ENCODE measurements at places on chromosomes 6 and 20.

DNA sequence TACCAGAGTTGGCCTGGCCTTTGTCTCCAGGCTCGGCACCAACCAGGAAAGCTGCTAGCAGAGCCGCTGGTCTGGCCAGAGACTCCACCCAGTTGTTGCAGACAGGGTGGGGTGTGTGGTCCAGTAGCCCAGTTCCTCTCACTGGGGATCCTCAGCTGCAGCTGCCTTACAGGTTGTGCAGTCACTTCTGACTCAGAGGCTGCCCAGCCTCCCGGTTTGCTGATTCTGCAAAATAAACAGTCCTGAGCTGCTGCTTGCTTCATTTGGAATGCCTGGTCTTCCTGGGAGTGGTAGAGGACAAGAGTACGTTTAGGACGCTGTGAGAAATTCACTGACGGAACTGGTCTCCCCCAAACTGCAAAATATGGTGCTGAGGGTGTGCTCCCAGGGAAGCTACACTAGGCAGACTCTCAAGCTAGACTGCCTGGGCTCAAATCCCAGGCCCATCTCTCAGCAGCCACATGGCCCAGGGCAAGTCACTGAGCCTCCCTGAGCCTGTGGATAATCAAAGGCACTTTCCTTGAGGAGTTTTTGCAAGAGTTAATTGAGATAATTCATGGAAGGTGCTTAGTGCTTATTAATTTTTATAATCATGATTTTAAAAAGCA lies 246.1 kb downstream of the TFAP2C start:
- peak; percentile 58 for DNase-seq

GRCh38 chr6:134814076-134814695 lies 135.7 kb downstream of the ALDH8A1 start:
- DNase-seq, result peak; percentile 52

- DNase-seq, result peak; percentile 90
Measured at GRCh38 chr20:51434580-51435247, 107.8 kb downstream of the NFATC2 start.

GRCh38 chr20:23131766-23132165 lies 45.6 kb upstream of the CD93 start:
- no peak for DNase-seq

DNA sequence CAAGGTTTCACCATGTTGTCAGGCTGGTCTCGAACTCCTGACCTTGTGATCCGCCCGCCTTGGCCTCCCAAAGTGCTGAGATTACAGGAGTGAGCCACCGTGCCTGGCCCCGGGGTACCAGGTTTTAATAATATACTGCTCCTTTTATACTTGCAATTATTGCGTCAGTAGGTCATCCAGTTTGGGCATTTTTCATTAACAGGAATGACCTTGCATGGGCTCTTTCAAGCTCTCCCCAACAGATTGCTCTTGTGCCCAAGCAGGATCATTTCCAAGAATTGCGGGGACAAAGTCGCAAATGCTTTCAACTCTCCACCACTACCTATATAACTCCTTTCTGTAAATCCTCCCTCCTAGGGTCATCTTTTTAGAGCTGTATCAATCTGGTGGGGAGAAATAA lies 23.8 kb downstream of the STK38 start:
- no peak for DNase-seq

- DNase-seq, result no peak
Measured at GRCh38 chr20:37789408-37789807, 95.6 kb downstream of the CTNNBL1 start.

DNA sequence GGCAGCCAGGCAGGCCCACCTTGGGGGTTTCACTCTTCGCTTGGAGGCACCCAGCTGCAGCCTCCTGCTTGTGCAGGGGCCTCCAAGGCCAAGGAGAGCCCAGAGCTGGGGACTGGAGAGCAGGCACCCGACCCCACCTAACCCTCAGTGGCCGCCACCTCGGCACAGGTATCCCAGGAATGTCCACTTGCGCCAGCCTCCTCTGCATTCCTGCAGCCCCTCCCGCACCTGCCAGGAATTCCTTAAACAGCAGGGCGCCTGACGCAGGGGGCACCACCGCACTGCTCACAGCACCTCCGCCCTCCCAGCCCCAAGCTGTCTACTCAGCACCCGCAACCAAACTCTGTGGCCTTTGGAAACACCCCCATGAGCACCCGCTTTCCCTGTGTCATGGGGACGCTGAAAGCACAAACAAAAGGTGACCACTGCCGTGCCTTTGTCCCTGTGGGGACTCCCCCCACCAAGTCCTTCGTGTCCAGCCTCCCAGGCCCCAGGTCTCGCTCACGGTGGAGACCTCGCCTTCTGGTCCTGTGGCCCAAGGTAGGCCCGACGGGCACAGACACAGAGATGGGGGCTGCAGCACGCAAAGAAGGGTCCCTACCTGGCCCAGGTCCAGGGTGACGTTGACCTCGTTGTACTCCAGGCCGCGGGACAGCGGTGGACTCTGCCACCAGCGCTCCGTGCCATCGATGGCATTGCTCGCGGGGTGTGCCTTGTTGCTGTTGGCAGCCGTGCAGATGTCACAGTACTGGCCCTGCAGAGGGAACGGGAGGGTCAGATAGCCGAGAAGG lies 5.1 kb downstream of the LAMA5 start:
- no peak for DNase-seq
